ENCODE measurements at places on chromosomes 2 and 18. TPM values are rescaled to one million over a fixed set of nuclear protein-coding genes. Genes with fewer than 3 reads are reported as not detected.

- DNase-seq = no peak
Measured at GRCh38 chr2:14634182-14634488, 1.6 kb downstream of the LRATD1 start.

CYP20A1 gene
- total RNA-seq = 40.8 TPM

CROCC2 gene
- 0.55 TPM for total RNA-seq

GRB14 gene
- total RNA-seq = 67.3 TPM

- DNase-seq = no peak
Measured at GRCh38 chr2:74894272-74894981, 60.5 kb downstream of the HK2 start.

DNA sequence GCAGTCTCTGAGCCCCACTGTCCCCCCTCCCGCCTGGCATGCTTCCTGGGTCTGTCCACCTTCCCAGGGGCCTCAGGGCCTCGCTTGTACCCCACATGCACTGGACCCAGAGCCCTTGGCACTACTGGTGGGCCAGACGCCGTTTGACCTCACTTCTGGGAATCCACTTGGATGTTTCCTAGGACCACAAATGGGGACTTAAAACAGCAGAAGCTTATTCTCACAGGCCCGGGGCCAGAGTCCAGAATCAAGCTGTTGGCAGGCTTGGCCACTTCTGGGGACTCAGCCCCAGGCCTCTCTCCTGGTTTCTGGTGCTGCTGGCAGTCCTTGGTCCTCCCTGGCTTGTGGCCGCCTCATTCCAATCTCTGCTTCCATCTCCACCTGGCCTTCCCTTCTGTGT lies 19.6 kb downstream of the ANO7 start:
- no peak for DNase-seq

CXXC1 gene
- total RNA-seq = 137 TPM

- no peak for DNase-seq
Measured at GRCh38 chr2:4445821-4446220, 742.4 kb downstream of the DCDC2C start.

GRCh38 chr2:15657759-15658158 lies 66.1 kb downstream of the DDX1 start:
- no peak for DNase-seq

CRYGD gene
- total RNA-seq = not detected

DNA sequence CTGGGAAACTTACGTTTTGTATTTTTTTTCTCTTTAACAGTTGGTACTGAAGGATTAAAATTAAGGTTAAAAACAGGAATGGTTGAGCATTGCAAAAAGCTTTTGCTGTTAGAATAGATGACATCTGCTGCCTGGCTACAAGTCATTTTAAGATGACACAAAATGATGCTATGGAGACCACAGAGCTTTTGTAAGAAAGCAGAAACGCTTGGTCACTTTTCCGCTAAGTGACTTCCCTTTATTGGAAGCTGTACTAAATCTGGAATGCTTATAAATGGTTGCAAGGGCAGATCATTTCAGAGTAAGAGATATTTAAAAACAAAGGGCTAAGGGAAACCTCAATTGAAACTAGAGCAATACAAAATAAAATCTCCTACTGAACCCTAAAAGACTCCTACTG lies 544.0 kb downstream of the STK39 start:
- DNase-seq = no peak

ICOS gene
- total RNA-seq = 0.16 TPM

DNA sequence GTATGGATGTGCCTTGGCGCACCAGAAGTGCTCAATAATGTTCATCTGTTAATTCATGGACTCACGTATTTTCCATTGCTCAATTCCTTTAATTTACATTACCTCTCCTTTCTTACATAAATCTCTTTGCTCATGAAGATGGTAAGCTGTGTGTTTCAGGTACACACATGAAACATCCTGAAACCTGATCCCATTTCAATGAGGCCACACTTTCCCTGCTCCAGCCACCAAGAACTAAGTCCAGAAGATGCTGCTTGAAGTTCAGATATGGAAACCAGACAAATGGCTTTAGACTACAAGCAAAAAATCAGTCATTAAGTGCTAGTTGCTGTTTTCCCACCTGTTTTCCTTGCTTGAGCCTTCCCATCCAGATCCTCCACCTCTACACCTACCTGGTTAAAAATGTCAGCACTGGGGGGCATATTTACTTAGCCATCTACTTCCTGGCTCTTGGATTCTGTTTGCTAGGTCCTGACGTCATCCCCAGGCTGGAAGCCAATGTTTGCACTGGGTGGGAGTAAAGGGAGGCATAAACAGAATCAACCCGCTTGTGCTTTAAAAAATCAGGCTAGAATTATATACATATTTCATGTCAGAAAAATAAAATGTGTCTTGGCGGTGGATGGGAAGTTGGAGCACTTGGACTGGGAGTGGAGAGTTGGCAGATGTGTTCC lies 309.7 kb downstream of the OSR1 start:
- no peak for DNase-seq

DNA sequence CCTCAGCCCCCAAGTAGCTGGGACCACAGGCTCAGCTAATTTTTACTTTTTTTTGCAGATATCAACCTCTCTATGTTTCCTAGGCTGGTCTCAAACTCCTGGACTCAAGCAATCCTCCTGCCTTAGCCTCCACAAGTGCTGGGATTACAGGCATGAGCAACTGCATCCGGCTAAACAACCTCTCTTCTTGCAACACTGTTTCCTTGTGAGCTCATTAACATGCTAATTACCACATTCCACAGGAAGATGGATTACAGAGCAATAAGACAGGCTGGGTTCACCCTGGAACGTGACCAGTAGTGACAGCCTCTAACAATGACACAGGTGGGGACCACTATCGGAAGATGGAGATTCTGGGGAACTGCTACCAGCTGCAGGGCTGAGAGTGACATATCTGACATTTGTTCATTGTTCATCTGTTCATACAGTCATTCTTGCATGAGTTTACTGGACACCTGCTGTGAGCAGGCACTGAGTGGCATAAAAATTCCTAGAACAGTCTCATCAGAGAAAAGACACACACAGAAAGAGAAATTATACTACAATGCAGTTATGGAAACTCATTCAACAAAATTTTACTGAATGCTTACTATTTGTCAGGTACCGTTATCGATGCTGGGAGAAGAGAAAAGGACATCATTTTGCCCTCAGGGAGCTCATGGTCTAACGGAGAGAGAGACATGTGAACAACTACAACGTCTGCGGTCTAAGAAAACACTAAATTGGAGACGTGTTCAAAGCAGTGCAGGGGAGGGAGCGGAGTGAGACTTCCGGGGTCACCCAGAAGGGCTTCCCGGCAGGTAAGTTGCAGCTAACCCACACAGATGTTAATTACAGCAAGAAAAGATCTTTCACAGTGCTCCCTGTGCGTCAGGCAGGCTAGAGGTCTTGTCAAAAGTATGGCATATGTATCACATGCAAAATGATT lies 37.6 kb downstream of the PROC start:
- DNase-seq = no peak

DNA sequence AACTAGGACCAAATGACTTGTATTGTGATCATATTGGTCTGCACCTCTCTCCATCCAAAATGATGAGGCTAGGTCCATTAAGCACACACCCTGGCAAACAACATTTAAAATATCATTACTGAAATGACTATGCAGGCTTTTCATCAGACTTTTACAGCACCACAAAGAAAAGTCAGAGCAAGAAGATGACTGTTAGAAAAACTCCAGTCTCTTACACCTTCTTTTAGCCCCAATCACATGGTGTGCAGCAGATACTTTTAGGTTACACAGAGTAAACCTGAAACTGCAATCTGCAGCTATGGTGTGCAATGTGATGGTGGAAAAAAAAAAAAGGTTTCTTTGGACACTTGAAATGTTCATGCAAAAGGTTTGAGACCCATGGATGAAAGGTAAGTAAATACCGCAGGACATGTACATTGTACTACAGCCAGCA lies 5.4 kb upstream of the POLI start:
- DNase-seq = no peak
